ENCODE measurements at places on chromosomes 1 and 21.

GRCh38 chr1:91763252-91763651, 122.7 kb downstream of the TGFBR3 start:
- no peak for DNase-seq

DNA sequence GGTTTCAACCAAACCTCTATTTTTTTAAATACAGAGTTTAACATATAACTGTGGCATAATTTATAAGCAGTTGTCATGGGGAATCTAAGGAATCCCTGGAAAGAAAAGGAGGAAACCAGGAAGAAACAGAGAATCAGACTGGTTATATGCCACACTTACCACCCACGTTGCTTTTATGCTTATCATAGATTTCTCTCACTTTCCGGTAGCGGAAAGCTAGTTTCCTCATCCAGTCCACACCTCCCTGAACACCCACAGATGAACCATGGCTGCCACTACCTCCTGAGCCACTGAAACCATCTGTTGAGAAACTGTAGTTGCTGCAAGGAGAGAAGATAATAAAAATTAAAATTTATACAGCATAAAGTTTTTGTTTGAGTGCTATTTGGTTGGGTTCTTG, 33.5 kb downstream of the XKR8 start:
- DNase-seq: no peak

DNA sequence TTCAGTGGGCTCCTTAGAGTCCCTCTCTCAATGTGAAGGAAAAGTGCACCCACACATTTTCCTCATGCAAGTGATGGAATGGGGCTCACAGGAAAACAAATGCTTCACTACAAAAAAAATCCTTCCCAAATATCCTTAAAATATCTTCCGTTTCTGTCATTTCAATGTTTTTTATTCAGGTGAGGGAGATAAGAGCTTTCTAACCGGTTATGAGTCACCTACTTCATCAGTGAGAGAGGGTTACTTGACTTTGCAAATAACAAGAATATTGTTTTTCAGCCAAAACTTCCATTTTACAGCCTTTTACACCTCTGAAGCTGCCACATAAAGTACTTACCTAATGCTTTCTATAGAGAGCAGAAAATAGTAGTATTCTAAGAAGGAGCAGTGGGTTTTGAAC, 98.3 kb upstream of the CD55 start:
- DNase-seq: no peak

DNA sequence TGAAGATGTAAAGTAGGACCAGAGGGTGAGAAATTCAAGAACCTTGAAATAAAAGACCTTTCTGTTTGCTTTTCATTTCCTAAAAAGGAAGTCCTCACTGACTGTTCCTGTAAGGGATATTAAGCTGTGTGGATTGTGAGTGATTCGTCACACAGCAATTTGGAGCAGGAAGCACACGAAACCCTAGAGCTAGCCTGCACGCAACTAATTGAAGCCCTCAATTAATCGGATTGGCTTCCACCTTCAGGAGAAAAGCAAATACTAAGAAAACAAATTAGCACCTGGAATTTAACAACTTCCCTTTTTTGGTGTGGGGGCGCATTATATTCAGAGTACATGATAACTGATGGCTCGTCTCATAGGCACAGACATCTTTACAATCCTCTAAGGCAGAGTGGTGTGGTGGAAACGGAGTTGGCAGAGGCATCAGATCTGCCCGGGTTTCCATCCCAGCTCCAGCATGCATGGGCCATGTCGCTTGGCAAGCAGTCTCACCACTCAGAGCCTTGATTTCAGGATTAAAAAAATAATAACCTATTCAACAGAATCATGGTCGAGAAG, 95.2 kb downstream of the KCNJ15 start:
- DNase-seq: no peak

- peak; percentile 71 for DNase-seq
Observed at GRCh38 chr1:9289711-9290485, 2.8 kb upstream of the SPSB1 start.

DNA sequence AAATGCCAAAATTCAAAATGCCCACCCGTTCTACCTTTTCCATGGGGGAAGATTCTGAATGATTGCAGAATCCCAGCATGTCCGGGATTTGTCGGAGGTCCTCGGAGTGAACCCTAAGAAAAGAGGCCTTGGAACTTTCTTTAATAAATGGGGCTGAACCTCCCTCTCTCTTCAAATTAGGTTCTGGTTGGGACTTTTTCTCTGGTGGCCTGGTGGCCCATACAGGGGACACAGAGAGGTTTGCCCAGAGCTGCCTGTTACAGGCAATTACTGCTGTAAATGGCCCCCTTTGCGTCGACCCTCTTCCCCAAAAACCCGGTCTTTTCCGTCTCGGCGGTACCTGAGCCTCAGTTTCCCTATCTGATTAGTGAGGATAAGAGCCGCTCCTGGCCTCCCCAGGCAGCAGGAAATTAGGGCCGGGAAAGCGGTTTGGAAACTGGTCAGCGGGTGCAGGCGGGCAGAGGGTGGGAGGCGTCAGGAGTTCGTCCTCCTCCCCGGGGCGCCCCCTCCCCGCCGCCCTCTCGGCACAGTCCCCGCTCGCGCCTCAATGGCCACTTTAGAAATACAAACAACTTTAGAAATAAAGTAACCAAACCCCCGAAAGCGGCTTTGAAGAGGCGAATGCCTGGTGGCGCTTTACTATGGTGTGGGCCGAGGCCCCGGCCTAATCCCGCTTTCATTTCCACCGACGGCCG, 15.6 kb downstream of the PAX7 start:
- no peak for DNase-seq

- DNase-seq: no peak
Observed at GRCh38 chr1:226233806-226234205, 10.3 kb downstream of the MIXL1 start.

GRCh38 chr1:205613854-205614412, 17.9 kb downstream of the ELK4 start:
- no peak for DNase-seq

GRCh38 chr1:169595764-169596711, 9.8 kb upstream of the F5 start:
- DNase-seq: no peak

DNA sequence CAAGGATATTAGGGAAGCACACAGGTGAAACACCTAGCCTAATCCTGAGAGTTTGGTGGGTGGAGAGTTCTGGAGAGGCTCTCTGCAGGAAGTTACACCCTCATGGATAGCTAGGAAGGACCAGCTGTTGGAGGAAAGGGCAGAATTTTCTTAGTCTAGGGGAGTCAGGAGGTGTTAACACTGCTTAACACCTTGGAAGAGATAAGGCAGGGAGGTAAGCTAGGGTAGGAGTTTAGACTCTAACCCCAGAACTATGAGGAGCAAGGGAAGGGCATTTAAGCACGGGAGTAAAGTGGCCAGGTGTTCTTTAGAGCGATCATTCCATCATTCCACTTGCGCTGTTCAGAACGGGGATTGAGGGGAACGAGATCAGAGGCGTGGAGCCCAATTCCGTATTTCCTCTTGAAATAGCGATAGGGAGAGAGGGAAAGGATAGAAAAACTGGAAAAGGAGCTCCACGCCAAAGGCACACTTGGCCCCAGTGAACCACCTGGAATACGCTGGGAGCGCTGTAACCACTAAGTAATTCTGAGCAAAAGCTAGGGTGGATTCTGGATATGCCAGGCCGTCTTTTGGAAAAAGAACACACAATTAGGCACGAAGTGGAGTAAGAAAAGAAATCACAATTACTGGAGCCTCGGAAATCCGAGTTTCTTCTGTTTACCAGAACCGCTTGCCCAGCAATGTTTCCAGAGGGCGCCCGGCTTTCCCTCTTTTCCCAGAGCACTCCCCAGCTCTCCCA, 1.5 kb upstream of the GPR137B start:
- DNase-seq: no peak

DNA sequence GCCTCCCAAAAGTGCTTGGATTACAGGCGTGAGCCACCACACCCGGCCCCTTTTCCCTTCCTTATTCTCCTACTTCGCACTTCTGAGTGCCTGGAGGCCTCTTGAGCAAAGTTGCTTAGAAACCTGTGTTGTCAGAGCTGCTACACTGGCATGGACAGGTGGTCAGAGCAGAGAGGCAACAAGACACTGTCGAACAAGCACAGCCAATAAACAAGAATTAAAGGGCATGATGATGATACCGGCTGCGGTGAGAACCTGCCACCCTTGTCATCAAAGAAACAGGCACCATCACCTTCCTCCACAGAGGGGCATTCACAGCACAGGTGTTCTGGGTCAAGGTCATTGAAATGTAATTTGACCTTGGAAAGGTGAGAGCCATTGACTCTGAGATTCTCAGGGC, 23.3 kb downstream of the STUM start:
- DNase-seq: no peak

DNA sequence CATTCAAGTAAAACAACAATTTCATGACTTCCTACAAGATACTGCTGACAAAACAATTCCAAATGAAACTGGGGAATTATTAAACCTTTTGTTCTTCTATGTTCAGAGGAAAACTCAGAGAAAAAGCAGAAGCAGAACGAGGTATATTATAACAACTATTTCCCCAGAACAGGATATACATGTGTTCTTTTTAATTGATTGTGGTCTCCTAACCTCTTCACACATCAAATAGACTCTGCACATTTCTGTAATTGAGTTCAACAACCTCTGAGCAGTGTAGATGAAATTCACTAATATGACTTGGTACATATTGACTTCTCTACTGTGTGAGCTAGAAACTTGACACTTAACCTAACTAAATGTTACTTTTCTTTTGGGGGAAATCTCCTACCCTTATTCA, 584.2 kb downstream of the NEGR1 start:
- DNase-seq: no peak

DNA sequence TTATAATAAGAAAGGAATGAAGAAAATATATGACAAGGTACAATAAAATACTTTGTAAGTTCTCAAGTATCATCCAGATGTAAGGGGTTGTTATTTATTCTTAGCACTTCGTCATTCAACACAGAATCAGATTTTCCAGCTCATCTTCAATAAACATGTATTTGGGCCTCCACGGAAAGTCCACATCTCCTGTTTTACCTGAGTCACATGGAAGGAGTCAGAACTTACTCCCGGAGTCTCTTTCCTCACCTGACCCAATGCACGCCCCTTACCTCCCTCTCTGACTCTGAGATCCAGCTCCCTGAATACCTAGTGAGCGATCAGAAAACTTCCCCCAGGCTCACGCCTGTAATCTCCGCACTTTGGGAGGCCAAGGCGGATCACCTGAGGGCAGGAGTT, 1.5 kb upstream of the PMVK start:
- no peak for DNase-seq

GRCh38 chr1:226640321-226641136, 92.0 kb downstream of the STUM start:
- peak; percentile 17 for DNase-seq

DNA sequence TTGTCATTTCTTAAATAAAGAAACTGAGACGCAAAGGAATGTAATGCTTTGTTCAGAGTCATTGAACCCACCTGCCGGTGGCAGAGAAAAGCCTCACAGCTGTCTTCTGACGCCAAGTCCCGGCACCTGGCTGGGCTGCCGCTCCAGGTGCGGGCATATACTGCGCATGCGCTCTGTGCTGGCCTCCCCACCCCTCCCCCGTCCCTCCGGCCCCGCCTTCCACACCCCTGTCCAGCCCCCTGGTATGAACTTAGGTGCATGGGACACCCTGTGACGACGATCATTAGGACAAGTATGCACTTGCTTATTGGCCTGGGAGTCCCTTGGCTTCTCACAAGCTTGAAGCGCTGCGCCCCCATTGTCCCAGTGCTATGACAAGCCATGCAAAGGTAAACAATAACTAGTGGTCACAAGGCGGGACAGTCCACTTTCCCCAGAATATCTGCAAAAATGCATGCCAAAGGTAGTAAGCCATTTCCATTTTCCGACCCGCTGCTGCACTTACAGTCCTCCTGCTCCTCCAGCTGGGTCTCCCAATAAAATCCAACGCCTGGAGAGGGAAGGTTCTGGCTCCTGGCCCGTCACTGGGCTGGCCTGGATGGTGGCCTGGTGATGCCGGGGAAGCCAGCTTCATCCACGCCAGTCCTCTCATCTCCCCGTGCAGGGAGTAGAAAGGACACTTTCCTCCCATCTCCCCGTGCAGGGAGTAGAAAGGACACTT, 100.4 kb downstream of the PSMG1 start:
- DNase-seq: no peak

DNA sequence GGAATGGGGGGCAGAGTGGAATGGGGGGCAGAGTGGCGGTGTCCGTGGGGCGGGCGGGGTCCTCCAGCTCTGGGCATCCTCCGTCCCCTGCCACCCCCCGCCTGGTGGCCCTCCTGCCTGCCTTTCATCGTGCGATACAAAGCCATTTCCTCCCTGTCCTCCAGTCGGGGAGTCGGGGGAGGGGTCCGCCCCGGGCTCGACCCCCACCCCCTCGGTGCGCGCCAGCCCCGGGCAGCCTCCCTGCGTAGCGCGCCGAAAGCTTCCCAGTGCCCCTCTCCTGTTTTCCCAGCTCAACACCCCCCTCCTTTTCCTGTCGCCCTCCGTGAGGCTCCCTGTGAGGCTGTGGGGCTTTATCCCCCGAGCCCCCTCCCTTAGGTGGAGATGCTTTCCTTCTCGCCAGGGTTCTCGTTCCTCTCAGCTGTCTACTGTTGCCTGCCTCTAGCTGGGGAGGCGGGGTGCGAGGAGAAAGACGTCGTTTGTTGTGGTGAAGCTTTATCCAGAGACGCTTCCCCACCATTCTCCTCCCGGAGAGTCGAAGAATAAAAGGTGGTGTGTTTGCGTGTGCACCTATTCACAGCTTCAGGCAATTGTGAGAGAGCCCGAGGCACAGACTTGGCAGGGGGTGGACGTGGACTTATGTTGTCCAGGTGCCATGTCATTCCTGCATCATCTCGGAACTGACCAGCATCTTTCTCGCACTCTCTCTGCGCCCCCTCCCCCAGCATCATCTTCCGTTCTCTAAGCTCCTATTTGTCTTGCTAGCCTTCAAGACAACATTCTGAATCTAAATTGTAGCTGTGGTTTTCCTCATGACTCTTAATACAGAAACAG, 848 bp downstream of the DNM3 start:
- peak; percentile 18 for DNase-seq

GRCh38 chr1:166980383-166980782, 5.0 kb upstream of the ILDR2 start:
- DNase-seq: no peak

DNA sequence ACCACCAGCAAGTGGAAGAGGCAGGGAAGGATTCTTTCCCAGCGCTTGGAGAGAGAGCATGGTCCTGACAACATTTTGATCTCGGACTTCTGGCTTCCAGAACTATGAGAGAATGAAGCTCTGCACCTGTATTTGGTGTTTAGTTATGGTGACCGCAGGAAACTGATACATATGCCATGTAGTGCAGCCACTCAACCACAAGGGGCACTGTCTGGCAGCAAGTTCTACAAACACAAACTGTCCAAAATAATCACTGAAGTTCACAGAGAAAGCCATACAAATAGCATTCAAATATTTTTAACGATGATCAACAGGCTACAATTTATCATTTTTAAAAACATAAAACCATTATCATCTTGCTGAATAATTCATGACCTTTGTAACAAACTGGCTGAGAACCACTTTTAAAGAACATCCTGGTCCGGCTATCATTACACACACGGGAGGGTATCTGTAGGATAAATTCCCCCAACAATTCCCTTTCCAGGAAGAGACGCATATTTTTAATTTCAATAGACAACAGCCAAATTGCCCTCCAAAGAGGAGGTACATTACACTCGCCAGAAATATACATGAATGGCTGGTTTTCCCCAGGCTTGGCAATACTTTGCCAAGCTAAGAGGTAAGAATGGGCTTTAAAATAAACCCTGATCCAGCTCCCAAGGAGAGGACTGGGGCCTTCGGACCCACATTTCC, 9.2 kb upstream of the CBR3 start:
- no peak for DNase-seq

Data from heart left ventricle (tissue), 16 donors.